GM23248 (cell line): ENCODE measurements at places on chromosomes 2 and 18.

- H3K4me3 ChIP-seq, result peak overlapping the region; percentile 90
- no peaks in the 10 kb centered on the region for H3K27me3 ChIP-seq
- H3K36me3 ChIP-seq, result no peaks in the 10 kb centered on the region
- no peak for DNase-seq
- H3K4me1 ChIP-seq, result no peaks in the 10 kb centered on the region
Measured at GRCh38 chr2:72886505-72887031, 640 bp upstream of the SPR start.

- H3K4me3 ChIP-seq, result no peak overlapping the region
- peak; percentile 32 for DNase-seq
- H3K27me3 ChIP-seq, result no peaks in the 10 kb centered on the region
- H3K36me3 ChIP-seq, result no peaks in the 10 kb centered on the region
- H3K4me1 ChIP-seq, result peaks cover 32% of the 10 kb centered on the region
- H3K27ac ChIP-seq, result 0 out of 2 replicates have a peak overlapping the region, but pooled peaks have one; percentile 2
Measured at GRCh38 chr2:238420442-238420841, 6.3 kb upstream of the ASB1 start.

- H3K4me3 ChIP-seq, result peak within 1 kb of the TSS; percentile 97
- H3K27me3 ChIP-seq, result no peaks in the 10 kb centered on the region
- DNase-seq, result peak; percentile 94
- peak within 1 kb of the TSS; percentile 71 for H3K27ac ChIP-seq
- peaks cover 39% of the 10 kb centered on the region for H3K4me1 ChIP-seq
Measured at GRCh38 chr2:201071479-201072200, at the start of the genes HYCC2 and NDUFB3. TSS of gene HYCC2 (minus strand) at chr2:201071671. CDS start at chr2:201024009, 47,662 bp downstream. TSS of gene NDUFB3 (plus strand) at chr2:201072001. CDS start at chr2:201078883, 6,882 bp downstream.

- no peaks in the 10 kb centered on the region for H3K27me3 ChIP-seq
- H3K4me1 ChIP-seq, result peaks cover 11% of the 10 kb centered on the region; the same call in 1 of the 2 replicates
- no peak overlapping the region for H3K4me3 ChIP-seq
- no peaks in the 10 kb centered on the region for H3K36me3 ChIP-seq
- no peak overlapping the region for H3K27ac ChIP-seq
- no peak for DNase-seq
Measured at GRCh38 chr2:173171321-173171720, 95.7 kb downstream of the MAP3K20 start.

GRCh38 chr2:227942021-227942420 lies 70.6 kb downstream of the DAW1 start:
- peak; percentile 18 for DNase-seq
- H3K27me3 ChIP-seq, result no peaks in the 10 kb centered on the region; the same call in 1 of the 2 replicates
- no peaks in the 10 kb centered on the region for H3K36me3 ChIP-seq
- H3K4me3 ChIP-seq, result no peak overlapping the region
- H3K4me1 ChIP-seq, result no peaks in the 10 kb centered on the region

DNA sequence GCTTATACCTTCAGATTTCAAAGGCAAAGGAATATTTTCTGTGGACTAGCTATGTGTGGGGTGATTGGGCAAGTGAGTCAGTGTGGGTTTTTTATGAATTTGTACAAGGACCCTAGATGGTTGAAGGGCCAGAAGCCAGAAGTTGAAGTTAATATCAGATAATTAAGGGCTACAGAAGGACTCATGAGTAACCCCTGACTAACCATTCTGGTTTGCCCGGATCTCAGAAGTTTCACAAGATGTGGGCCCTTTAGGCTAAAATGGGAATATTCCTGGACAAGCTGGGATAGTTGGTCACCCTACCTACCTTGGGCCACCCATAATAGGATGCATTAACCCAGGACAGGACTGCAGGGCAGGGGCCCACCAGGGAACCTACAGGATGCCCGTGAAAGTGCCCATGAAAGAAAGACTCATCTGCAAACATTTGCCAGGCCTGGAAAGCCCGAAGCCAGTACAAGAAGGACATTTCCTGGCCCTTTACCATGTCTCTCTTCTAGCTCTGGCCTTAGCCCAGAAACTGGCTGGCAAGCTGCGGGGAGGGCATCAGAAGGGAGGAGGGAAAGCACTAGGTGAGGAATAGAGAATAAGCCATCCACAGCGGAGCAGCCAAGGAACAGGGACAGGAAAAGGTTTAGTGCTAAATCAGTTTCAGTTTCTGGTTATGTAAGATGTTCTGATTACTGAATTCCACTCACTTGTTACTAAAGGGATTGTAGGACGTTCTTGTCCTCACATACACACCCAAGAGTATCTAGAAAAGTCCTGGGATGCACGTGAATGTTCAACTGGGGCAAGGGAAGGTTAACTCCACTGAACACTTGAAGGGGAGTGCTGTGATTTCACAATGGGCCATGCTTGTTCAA lies 33.6 kb downstream of the GCG start:
- peak; percentile 87 for DNase-seq
- H3K27ac ChIP-seq, result peak overlapping the region; percentile 71
- peaks cover 27% of the 10 kb centered on the region for H3K4me1 ChIP-seq
- no peaks in the 10 kb centered on the region for H3K36me3 ChIP-seq
- no peaks in the 10 kb centered on the region for H3K27me3 ChIP-seq

GRCh38 chr2:171367692-171368091 lies 66.1 kb downstream of the METTL8 start:
- H3K27ac ChIP-seq, result no peak overlapping the region
- DNase-seq, result no peak
- no peak overlapping the region for H3K4me3 ChIP-seq

DNA sequence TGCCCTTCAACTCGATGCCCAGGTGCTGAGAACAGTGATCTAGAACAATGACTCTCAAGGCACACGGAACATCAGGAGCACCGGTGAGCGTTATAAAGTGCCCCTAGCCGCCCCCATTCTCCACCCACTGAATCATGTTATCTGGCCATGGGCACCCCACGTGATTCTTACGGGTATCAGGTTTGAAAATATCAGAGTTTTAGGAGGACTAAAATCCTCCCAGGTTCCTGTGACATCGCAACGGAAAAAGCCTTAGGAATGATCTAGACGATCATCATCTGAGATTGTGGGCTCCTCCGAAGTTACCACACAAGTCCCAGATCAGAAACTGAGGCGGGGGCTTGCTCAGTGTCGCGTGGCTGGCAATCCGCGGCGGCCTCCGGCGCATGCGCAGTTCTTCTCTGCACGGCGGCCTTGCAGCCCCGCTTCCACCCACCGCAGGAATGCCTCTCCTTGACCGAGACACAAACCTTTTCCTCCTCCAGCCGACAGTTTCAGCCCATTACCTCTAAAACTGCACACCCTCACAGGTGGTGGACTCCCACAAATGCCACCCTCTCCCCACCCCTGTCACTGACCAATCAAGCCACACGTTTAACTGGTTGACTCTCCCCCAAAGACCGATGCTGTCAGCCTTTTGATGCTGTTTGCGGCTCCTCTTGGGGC lies 5.8 kb upstream of the MRPL33 start:
- no peak overlapping the region for H3K27ac ChIP-seq
- peaks cover 25% of the 10 kb centered on the region for H3K4me1 ChIP-seq
- peak; percentile 18 for DNase-seq
- H3K27me3 ChIP-seq, result no peaks in the 10 kb centered on the region
- no peaks in the 10 kb centered on the region for H3K36me3 ChIP-seq

- peak overlapping the region; percentile 64 for H3K27ac ChIP-seq
- H3K36me3 ChIP-seq, result peaks cover 17% of the 10 kb centered on the region
- peaks cover 37% of the 10 kb centered on the region for H3K4me1 ChIP-seq
- peak overlapping the region; percentile 82 for H3K4me3 ChIP-seq
Measured at GRCh38 chr2:181892799-181893435, 1.4 kb downstream of the ITPRID2 start.

GRCh38 chr18:24922491-24922890 lies 429.5 kb downstream of the ZNF521 start:
- no peak overlapping the region for H3K27ac ChIP-seq
- H3K4me1 ChIP-seq, result no peaks in the 10 kb centered on the region; the same call in 1 of the 2 replicates
- H3K36me3 ChIP-seq, result no peaks in the 10 kb centered on the region
- H3K4me3 ChIP-seq, result no peak overlapping the region
- no peak for DNase-seq

GRCh38 chr2:10635430-10635829 lies 54.3 kb downstream of the NOL10 start:
- DNase-seq, result no peak
- no peak overlapping the region for H3K27ac ChIP-seq
- 0 out of 2 replicates have a peak, but pooled peaks cover 10% of the 10 kb centered on the region for H3K36me3 ChIP-seq

DNA sequence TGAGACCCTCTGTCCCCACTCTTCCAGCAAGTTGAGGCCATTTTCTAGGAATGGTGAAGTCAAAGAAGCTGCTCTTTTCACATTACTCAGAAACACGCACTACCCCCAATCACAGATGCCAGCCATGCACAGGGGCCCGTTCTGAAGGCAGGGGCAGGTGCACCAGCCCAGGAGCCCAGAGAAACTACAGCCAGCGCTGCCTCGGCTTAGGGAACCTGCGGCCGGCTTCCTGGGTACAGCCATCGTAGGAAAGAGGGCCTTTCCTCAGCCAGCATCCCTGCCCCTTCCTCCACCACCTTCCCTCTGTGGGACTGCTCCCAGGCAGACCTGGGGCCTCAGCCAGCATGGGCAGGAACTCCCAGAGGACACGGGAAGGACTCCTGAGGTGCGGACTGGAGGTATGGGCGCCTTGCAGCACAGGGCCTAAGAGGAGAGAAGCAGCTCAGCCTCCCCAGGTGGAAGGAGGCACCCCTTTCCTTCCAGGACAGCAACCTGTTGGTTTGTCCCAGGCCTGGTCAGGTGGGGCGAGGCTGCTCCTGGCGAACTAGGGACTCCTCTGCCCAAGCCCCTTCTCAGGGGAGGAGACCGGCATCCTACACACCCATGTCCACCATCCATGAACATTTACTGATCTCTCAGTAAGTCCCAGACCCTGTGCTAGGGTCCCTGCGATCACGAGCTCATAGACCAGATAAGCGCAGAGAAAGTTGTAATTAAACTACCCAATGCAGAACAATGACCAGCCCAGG lies 99.0 kb upstream of the ID2 start:
- no peaks in the 10 kb centered on the region for H3K36me3 ChIP-seq
- no peak for DNase-seq
- 0 out of 2 replicates have a peak, but pooled peaks cover 4% of the 10 kb centered on the region for H3K27me3 ChIP-seq
- no peak overlapping the region for H3K27ac ChIP-seq

GRCh38 chr2:35819033-35819432 lies 536.5 kb upstream of the CRIM1 start:
- no peaks in the 10 kb centered on the region for H3K27me3 ChIP-seq
- H3K36me3 ChIP-seq, result no peaks in the 10 kb centered on the region
- H3K27ac ChIP-seq, result no peak overlapping the region
- DNase-seq, result no peak

DNA sequence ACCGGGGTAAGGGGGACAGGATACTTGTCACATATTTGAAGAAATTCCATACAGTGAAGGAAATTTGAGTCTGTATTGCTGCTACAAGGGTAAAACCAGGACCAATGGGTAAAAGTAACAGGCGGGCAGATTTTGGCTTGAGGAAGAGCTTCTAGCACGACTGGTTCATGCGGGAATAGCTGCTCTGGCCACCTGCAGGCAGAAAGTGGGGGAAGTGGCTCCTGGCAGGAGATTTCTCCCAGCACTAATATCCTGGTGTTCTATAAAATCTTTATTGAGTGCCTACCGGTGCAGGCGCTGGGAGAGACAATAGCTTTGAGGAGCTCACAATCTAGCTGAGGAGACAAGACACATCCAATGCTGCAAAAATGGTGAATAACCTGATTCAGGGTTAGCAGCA lies 198.5 kb downstream of the LOXHD1 start:
- no peaks in the 10 kb centered on the region for H3K4me1 ChIP-seq
- no peak for DNase-seq
- H3K4me3 ChIP-seq, result no peak overlapping the region
- peaks cover 6% of the 10 kb centered on the region; the same call in 1 of the 2 replicates for H3K27me3 ChIP-seq
- H3K27ac ChIP-seq, result no peak overlapping the region
- H3K36me3 ChIP-seq, result no peaks in the 10 kb centered on the region

- H3K27me3 ChIP-seq, result no peaks in the 10 kb centered on the region
- no peaks in the 10 kb centered on the region for H3K36me3 ChIP-seq
- H3K27ac ChIP-seq, result no peak overlapping the region
- DNase-seq, result no peak
- H3K4me3 ChIP-seq, result no peak overlapping the region
- no peaks in the 10 kb centered on the region for H3K4me1 ChIP-seq
Measured at GRCh38 chr2:171289316-171289715, 128.6 kb upstream of the TLK1 start.

DNA sequence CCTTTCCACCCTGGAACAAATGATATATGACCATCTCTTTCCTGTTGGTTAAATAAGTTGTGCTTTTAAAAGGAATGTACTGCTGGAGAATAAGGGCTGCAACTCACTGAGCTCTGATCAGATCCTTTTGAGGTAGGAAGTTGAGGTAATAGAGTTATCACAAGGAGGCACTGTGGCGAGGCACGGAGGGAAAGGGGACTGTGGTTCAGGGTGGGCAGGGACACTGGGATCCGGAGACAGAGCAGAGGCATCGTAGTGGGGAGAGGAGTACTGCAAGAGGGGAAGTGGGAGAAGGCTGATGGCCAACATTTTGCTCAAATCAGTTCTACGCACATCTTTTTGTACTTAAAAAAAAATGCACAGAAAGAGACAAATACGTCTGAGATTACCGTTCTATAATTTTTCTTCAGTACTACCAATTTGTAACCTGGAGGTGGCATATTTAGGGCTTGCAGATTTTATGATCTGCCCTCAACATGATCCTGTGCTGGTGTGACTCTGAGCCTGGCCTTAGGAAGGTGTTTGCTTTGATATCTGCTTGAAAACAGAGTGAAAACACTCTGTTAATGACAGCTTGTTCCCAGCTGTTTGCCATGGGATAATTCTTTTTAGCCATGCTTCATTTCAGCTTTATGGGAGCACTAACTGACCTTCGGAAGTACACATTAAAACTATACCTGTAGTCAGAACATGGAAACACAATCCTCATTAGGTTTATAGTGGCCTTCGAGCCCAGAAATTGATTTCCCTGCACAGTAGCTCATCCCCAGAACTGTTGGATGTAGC lies 168.1 kb downstream of the KCNE4 start:
- no peak overlapping the region for H3K27ac ChIP-seq
- peaks cover 36% of the 10 kb centered on the region for H3K27me3 ChIP-seq
- no peak overlapping the region for H3K4me3 ChIP-seq
- peaks cover 7% of the 10 kb centered on the region; the same call in 1 of the 2 replicates for H3K4me1 ChIP-seq
- no peaks in the 10 kb centered on the region for H3K36me3 ChIP-seq

GRCh38 chr18:37729716-37730115 lies 164.1 kb upstream of the CELF4 start:
- DNase-seq, result no peak
- H3K4me1 ChIP-seq, result no peaks in the 10 kb centered on the region
- no peaks in the 10 kb centered on the region for H3K36me3 ChIP-seq
- no peak overlapping the region for H3K27ac ChIP-seq
- H3K27me3 ChIP-seq, result no peaks in the 10 kb centered on the region

DNA sequence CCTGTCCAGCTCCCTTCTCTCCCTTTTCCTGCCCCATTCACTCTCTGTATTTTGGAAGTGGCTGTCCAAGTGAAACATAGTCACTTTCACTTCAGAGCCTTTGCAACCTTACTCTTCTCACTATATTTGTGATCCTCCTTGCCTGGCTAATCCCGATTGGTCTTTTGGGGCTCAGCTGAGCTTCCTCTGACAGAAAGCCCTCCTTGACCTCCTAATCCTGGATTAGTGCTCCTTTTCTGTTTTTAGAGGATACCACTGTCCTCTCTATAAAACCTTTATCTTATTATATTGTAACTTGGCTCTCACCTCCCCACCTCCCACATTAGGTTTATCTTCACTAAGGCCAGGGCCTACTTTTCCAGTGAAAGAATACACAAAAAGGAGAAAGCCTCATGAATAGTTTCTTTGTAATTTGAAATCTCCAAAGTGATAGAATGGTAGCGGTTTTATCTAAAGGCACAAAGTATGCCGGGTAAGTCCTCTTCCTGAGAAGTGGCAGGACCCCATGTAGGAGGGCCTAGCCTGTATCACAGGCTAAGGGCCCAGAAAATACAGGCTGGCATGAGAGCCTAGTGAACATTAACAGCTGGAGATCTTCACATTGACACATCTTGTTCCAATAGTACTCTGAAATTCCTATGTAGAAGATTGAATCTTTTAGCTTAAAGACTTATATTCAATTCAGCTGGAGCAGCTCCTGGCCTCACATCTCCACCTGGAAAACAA lies 83.1 kb upstream of the GAREM1 start:
- H3K4me1 ChIP-seq, result no peaks in the 10 kb centered on the region
- H3K27me3 ChIP-seq, result no peaks in the 10 kb centered on the region
- H3K27ac ChIP-seq, result no peak overlapping the region
- H3K4me3 ChIP-seq, result no peak overlapping the region
- H3K36me3 ChIP-seq, result no peaks in the 10 kb centered on the region
